Activated gamma-delta T cell treated with Interleukin-2 at 50 U/mL for 16 hours (primary cell): ENCODE measurements at places on chromosomes 11 and 22.

- no peak for DNase-seq
These were observed 21.3 kb upstream of the NCF4 start for GRCh38 chr22:36839356-36840073.

DNA sequence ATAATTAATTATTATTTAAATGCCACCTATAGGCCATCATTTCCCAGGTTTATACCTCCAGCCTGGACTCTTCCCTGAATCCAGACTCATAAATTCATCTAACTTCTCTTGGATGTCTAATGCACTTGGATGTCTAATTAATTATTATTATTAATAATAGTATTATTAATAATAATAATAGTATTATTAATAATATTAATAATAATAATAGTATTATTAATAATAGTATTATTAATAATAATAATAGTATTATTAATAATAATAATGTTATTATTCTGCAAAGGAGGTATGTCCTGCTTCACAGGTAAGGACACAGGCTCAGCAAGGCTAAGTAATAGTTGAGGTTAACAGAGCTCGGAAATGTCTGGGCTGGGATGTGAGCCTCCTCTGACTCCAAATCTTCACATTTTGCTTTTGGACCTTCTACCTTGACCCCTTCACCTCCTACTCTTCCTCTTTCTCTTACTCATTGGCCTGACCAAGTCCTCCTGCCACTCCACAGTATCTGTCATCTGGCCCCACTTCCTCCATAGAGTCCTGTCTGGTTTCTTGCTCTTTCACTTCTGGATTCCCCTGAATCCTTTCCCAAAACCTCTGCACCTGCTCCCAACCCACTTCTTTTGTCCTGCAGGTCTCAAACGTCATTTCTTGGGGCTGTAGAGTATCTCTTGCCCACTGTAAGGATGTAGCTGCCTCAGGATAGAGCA lies 8.0 kb downstream of the RIBC2 start:
- no peak for DNase-seq

DNA sequence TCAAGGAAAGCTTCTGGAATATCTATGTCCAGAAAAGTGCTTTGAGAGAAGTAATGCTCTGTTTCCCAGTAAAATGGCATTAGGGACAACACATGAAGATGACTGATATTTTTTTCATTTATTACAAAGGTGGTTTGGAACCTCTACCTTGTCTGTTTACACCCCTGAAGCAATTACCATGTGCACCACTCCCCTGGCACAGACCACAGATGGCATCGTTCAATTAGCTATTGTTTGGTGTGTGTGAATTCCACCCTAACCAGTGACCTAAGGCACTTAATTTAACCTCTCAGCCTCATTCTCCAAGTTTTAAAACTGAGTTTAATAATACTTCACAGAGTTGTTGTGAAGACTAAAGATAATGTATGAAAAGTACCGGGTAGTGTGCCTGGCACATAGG lies 127.6 kb upstream of the BMAL1 start:
- DNase-seq = no peak

GRCh38 chr11:68213135-68213515 lies at the start of gene KMT5B:
TSS of gene KMT5B (minus strand) at chr11:68213296. CDS start at chr11:68190076, 23,220 bp downstream.
- DNase-seq = peak; percentile 47

DNA sequence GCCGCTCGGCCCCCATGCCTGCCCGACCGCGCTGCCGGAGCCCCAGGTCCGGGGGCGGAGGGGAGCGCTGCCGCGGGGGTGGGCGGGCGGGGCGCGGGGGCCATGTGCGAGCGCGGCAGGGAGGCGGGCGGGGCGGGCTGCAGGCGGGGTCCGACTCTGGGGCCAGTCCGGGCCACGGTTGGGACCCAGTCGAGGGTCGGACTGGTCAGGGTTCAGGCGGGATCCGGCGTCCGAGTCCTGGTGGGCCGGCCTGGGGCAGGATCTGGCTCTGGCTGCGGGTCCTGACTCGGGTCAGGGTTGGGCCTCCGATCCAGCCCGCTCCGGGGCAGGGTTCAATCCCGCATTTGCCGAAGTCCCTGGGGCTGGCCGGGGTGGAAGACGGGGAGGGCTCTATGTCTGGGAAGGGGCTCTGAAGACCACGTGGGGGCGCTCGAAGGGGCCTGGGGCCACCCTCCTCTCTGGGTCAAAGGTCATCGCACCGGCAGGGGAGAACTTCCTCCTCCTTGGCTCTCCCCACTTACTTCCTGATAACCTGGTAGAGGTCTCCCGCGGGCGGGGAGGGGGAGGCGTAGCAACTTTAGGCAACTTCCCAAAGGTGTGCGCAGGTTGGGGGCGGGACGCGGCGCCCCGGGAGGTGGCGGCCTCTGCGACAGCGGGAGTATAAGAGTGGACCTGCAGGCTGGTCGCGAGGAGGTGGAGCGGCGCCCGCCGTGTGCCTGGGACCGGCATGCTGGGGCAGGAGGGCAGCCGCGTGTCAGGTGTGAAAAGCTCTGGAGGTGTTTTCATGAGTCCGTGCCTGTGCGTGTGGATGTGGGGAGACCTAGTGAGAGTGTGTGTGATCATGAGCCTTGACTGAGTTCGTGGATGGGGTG lies 603 bp downstream of the ESRRA start:
- DNase-seq = peak; percentile 60

- no peak for DNase-seq
These were observed 306.6 kb upstream of the TENM4 start for GRCh38 chr11:79747406-79747805.

GRCh38 chr11:70133771-70134335 lies 55.7 kb downstream of the ANO1 start:
- DNase-seq = no peak

GRCh38 chr11:10899121-10899830 lies 41.4 kb upstream of the ZBED5 start:
- DNase-seq = no peak

GRCh38 chr22:16962501-16962900 lies 45.5 kb downstream of the GAB4 start:
- no peak for DNase-seq

GRCh38 chr11:126383339-126384335 lies 28.2 kb downstream of the ST3GAL4 start:
- DNase-seq = no peak

GRCh38 chr22:43109921-43110443 lies 568 bp upstream of the BIK start:
- DNase-seq = no peak

GRCh38 chr11:58625826-58626460 lies 3.5 kb downstream of the CNTF start:
- DNase-seq = no peak

DNA sequence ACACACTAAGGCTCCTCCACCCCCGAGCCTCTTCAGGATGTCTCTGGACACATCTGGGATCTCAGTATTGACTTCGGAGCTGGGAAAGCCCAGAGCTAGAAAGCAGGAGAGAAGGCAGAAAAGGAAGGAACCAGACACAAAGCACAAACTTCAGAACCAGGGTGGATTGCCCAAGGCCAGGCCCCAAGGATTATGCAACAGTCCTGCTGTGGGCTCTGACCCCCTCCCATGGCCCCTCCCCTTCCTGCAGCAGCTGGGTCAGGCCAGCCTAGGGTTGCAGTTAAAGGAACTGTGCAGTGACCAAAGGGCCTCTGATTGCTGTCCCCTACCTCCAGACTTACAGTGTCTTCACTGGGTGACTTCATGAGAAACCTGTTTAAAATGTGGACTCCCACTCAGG lies 5.3 kb downstream of the KCNE3 start:
- no peak for DNase-seq

- DNase-seq = no peak
These were observed 11.5 kb downstream of the YPEL4 start for GRCh38 chr11:57638005-57638781.
